ENCODE measurements at places on chromosomes 13 and 19.
A peak's percentile ranks its signal among the peaks of the same experiment; 100 is the strongest.

DNA sequence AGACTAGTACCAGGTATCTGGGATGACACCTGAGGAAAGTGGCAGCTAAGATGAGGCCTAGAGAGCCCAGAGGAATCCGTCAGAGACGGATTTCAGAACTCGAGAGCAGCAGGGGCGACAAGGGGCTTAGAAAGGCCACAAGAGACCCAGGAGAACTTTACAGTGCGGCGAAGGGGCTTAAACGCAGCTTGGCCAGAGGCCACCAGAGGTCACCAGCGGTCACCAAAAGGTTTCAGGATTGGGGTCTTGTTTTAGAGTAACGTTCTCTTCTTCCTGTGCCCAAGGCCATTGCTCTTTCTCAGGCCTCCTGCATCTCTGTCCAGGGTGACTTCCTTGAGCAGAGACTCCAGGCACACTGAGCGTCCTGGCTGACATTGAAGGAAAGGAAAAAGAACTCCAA lies 2.2 kb downstream of the ZSCAN22 start:
- DNase-seq: peak; percentile 16

- DNase-seq: no peak
Measured at GRCh38 chr19:33201886-33202545, 7.9 kb downstream of the LRP3 start.

DNA sequence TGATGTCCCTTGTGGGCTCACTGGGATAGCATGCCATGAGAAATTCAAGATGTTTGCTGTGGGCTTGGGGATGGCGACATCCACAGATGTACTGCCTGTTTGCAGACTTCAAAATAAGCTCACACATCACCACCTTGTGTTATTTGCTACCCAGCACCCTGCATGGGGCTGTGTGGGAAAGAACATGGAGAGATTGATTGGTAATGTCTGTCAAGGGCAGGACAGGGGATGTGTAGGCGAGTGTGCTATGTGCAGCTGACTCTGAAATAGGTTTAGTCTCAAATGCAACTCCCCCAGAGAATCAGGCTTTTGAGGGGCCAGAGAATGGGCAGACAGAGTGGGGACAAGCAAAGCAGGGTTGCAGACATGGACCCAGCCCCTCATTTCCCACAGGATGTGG lies 24.7 kb downstream of the PNPLA6 start:
- DNase-seq: peak; percentile 10

DNA sequence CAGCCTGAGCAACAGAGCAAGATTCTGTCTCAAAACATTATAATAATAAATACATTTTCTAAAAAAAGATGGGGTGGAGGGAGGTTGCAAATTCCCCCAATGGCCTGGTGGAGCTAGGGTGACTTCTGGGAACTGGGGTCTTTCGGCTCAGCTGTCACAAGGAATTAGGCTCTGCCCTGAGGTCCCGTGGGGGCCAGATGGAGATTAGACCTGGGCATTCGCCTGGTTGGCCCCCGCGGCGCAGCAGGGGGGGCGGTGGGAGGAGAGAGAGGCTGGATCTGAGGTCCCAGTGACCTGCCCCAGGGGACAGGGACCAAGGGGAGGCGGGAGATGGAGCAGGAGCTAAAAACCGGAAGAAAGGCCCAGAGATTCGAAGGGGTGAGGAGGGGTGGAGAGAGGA lies 14.8 kb downstream of the FUT6 start:
- DNase-seq: no peak

- DNase-seq: no peak
Measured at GRCh38 chr13:112449545-112449930, 73.4 kb downstream of the SPACA7 start.

DNA sequence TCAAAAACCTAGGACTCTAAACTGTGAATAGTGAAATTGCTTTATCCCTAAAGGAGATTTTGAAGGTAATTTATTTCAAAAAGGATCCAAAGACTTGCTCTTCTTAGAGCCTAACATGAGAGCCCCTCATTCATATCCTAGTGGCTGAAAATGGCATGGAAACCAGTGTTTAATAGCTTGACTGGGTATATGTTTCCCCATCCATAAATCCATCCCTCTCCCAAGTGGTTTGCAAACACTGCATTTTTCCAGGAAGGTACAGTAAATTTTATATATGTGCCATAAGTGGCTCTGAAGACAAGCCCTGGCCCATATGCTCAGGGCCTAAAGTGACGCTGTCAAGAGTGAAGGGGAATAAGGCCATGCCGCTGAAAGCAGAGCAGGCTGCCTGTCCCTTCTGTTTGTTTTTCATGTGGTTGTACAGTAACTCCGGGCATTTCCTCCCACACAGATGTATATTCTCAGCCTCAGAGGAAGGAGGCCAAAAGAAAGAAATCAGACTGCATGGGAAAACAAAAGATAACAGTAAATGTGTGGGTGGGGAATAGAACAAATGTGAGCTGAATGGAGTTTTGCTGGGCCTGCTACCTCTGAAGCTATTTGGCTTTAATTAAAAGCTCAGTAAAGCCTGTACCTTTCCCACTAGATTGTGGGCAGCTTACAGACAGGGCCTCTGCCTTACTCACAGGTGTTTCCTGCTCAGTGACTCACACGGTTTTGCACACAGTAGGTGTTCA lies 181.9 kb downstream of the PCDH9 start:
- DNase-seq: no peak

- DNase-seq: no peak
Measured at GRCh38 chr19:9535934-9536333, 2.5 kb downstream of the ZNF426 start.

DNA sequence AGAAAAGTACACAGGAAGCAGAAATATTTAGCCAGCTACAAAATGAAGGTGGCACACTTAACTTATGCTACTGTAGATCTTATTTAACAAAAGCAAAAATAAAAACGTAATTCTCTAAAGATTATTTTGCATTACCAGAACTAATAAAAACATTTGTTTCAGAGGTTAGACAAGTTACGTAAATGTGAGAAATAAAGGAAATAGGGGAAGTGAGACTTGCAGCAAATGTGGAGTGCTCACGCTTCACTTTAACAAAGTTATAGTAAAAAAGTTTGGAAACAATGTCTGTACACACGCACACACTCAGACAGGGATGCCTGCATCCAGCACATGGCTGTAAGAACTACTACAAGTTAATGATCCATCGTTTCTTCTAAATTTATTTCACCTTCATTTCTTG lies 83.7 kb downstream of the NALCN start:
- no peak for DNase-seq

DNA sequence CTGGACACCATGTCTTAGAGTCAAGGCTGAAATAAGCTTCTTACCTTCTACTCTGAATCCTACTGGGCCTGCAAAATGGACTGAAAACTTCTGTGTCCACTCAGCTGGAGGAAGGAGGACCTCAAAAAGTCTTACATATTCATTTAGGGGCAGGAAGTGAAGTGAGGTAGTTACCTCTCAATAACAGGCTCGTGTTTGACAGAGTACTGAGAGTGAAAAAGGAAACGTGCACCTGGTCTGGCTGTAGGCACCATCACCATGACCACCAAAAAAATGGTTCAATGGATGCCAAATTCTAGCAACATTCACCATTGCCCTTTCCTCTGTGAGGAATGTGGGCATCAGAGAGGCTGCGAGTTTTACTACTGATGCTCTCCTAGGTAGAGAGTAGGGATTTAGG lies 176.2 kb downstream of the RFC3 start:
- DNase-seq: no peak

- peak; percentile 19 for DNase-seq
Measured at GRCh38 chr19:38900743-38901190, 998 bp downstream of the NFKBIB start.

- no peak for DNase-seq
Measured at GRCh38 chr13:97498419-97498818, 64.5 kb downstream of the RAP2A start.

GRCh38 chr19:52689843-52690368 lies 44.9 kb downstream of the ZNF611 start:
- peak; percentile 6 for DNase-seq

DNA sequence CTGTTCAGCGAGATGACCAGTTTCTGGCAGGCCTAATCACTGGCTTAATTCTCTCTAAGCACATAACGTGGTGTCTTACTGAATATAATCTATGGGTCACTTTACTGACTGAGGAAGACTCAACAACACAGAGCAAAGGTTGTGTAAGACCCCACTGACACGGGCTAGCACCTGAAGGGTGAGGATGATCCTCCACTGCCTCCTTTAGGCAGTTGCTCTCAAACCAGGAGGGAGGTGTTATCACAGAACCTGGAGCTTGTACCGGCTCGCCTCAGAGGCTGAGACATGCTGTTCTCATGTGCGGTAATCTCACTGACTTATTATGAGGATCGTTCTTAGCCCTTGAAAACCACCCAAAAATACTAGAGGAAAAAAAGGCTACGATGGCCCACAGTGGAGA lies 28.3 kb downstream of the RCBTB2 start:
- DNase-seq: no peak

- no peak for DNase-seq
Measured at GRCh38 chr19:55716531-55716930, 21.7 kb downstream of the NLRP9 start.

DNA sequence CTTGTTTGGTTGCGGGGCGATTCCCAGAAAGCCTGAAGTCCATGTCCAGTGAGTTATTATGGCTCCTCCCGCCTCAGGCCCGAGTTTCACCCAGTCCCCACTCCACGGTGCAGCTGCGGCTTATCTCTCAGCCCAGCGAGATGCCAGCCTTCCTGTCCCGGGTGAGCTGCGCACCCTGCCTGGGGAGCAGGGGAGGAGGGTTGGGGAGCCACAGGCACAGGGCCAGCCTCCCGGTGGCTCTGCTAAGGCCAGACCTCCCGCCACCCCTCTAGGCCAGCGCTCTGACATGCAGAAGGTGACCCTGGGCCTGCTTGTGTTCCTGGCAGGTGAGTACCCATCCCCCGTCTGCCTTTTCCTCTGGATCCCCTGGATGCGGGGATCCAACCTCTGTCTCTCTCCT lies 3.5 kb downstream of the FXYD3 start:
- DNase-seq: no peak

GRCh38 chr19:17240062-17240752 lies 5.5 kb downstream of the NR2F6 start:
- DNase-seq: no peak

DNA sequence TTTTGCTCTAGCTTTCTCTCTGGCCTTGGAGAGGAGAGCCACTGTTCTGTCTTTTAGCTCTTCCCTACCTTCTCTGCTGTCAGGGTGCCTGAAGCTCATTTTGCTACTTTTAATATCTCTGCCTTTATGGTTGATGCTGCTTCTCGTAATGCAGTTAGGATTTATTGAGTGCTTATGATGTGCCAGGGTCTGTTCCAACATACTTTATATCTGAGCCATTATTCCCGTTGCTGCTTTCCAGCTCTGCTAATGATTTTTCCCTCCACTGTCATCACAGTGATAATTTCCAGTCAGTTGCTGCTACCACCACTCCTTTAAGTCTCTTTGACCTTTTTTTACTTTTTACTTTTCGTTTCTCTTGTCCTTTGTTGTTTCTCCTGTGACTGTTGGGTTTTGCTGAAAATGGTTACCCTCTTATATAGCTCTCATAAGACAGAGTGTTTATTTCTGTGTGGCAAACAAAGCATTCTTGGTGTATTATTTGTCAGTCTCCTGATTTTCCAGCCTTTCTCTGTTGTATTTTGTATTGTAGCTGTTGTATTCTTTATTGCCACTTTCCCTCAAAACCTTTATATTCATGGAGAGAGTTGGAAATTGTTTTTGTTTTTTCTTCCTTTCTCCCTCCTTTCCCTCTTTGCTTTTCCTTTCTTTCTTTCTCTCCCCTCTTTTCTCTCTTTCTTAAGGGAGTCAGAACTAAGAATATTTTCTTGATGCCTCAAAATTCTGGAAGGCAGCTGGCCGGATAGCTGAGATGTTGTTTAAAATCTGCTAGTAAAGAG lies 37.4 kb downstream of the COG6 start:
- DNase-seq: no peak

GRCh38 chr13:108877300-108877699 lies 247.9 kb downstream of the MYO16 start:
- DNase-seq: no peak

- peak; percentile 83 for DNase-seq
Measured at GRCh38 chr19:38543807-38544568, 73.8 kb downstream of the MAP4K1 start.

- DNase-seq: no peak
Measured at GRCh38 chr13:42384265-42384664, 112.3 kb downstream of the AKAP11 start.

DNA sequence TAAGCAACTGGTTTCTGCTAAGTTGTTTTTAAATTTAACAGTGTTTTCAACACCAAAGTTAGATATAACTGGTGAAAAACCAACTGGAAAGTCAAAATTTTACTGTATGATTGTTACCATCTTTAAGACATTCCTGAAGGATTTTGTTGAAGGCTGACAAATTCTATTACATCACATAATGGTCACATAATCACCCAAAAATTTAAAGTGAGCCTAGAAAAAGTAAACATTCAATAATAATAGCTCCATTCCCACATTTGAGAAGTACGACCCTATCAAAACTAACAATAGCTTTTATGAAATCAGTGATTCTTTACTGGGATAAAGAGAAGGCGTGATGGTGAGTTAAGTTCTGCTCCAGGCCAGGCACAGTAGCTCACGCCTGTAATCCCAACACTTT lies 51.6 kb downstream of the USP12 start:
- DNase-seq: no peak

All from inflammatory macrophage treated with lipopolysaccharide for 4 hours (primary cell).